ENCODE measurements at places on chromosomes 2 and 18.

GRCh38 chr2:201218780-201219179 is 35.8 kb downstream of the CASP10 start:
- DNase-seq: no peak

DNA sequence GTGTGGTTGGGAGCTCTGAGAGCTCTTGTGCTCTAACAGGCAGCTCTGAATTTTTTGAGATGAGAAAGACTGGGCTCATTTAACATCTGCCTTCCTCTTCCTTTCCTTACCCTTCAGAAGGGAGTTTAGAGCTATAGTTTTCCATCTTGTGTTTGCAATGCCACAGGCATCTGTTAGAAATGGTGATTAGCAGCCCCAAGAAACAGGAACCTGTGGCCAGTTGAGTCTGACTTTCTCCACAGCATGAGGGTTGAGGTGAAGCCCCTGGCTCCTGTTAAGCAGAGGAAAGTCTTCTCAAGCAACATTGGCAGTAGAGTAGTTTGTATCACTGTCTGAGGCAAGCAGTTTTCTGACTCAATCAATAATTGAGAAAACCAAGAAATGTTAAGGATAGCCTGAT is 577.4 kb downstream of the ZEB2 start:
- DNase-seq: no peak

DNA sequence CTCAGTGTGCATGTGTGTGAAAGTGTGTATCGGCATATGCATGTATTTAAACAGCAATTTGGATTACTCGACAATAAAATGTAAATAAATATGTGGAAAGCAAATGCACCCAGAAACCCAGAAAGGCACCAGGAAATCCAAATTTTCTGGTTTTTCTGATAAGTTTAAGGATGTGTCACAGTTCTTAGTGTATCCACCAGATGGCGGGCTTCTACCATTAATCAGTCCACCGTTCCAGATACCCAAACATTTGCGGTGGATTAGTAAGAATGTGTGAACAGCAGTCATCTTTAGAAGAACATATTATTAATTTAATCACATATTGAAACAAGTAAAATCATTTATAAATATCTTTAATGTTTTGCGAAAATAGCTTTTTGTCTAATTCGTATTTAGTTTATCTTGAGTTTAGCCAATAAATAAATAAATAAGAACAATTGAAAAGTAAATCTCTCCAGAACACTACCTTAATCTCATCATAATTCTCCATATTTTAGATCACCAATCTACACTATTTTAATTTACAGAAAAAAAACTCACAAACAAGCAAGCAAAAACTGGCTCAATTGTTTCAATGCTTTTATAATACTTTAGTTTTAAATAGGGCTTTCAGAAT is 298.9 kb downstream of the DSEL start:
- no peak for DNase-seq

DNA sequence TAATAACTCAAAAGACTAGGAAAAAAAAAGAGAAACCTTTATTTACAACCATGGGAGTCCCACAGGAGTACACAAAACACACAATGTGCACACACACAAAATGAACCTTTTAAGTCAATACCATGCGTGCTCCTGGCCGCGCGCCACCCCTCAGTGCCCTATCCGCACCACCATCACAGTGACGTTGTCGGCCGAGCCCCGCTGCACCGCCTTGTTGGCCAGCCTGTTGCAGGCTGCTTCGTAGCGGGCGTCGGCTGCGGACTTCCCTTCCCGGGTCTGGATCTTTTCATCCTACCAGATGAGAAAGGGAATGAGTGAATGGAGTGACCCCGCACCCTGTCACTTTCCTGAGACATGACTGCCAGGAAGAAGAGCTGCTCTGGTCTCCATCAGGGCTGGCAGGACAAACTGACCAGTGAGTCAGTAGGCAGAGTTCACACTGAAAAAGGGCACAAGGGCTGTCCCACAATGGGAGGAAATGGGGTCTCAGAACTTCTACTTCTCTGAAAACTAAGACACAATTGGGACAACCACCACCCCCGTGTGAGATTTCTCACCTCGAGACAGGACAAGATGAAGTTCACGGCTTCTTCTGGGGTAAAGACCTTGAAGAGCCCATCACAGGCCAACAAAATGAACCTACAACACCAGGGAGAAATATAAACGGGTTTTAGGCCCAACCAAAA is 11.8 kb downstream of the ERFE start:
- no peak for DNase-seq

GRCh38 chr2:167581961-167582574 is 665.3 kb downstream of the STK39 start:
- DNase-seq: no peak

DNA sequence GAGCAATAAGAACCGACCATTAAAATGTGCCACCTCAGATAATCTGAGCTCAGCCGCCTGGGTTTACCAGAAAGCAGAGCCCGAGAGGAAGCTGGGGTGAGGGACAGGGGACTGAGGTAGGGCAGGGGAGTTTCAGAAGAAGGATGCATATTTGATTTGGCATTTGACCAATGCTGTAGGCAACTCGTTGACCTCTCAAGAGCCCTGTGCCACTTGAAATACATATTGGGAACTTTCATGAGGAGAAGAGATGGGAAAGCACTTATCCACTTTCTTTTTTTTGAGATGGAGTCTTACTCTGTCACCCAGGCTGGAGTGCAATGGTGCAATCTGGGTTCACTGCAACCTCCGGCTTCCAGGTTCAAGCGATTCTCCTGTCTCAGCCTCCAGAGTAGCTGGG is 148.4 kb upstream of the SPRED2 start:
- DNase-seq: no peak

Measured in left lobe of liver (tissue), 2 donors.